ENCODE measurements at places on chromosomes 7 and 10.

- no peak for DNase-seq
Observed at GRCh38 chr7:50281680-50282445, 22.7 kb upstream of the IKZF1 start.

- no peak for DNase-seq
Observed at GRCh38 chr7:113657603-113658002, 261.2 kb downstream of the PPP1R3A start.

- no peak for DNase-seq
Observed at GRCh38 chr10:27258838-27259812, 18.5 kb upstream of the ACBD5 start.

GRCh38 chr10:102878629-102879028, 9.4 kb downstream of the AS3MT start:
- no peak for DNase-seq

- no peak for DNase-seq
Observed at GRCh38 chr7:92875719-92876118, 39.3 kb upstream of the CDK6 start.

GRCh38 chr7:2542916-2543871, 12.1 kb downstream of the BRAT1 start:
- DNase-seq: no peak

DNA sequence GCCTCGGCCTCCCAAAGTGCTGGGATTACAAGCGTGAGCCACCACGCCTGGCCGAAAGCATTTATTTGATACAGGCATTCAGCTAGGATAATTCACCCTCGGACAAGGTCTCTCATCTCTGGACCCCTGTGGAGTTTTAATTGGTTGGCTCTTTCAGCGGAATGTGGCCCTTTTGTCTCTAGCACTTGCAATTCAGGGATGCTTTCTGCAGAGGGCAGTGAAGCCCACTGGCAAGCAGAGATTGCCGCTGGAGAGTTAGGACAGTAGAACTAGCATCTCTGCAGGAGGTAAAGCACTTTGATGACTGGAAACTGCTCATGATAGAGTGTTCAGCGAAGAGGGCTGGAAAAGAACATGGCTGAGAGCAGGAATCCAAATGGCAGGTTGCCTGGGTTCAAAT, 62.0 kb downstream of the SUFU start:
- DNase-seq: no peak

- no peak for DNase-seq
Observed at GRCh38 chr10:71246591-71247413, 34.4 kb downstream of the UNC5B start.

- DNase-seq: no peak
Observed at GRCh38 chr7:138460176-138460648, at the start of gene TRIM24. TSS of gene TRIM24 (plus strand) at chr7:138460259. CDS start at chr7:138460549, 290 bp downstream.
